ENCODE measurements at places on chromosomes 1 and 21. TPM values are rescaled to one million over a fixed set of nuclear protein-coding genes. Genes with fewer than 3 reads are reported as not detected.

DNA sequence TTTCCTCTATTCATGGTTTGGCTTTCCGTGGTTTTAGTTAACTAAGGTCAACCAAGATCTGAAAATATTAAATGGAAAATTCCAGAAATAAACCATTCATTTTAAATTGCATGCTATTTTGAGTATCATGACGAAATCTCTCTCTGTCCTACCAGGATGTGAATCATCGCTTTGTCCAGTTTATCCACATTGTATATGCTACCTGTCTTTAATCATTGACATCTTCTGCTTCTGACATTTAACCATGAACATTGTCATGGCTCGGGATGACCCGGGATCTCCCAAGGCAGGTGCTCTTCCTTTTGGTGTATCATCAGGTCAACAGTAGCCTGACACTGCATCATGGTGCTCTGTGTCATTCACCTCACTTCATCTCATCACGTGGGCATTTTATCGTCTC lies 125.5 kb upstream of the HNRNPU start:
- no peaks in the 10 kb centered on the region for H3K4me1 ChIP-seq
- H3K36me3 ChIP-seq: no peaks in the 10 kb centered on the region
- no peak overlapping the region for H3K4me3 ChIP-seq
- H3K27me3 ChIP-seq: no peaks in the 10 kb centered on the region
- DNase-seq: no peak
- H3K27ac ChIP-seq: no peak overlapping the region

DNA sequence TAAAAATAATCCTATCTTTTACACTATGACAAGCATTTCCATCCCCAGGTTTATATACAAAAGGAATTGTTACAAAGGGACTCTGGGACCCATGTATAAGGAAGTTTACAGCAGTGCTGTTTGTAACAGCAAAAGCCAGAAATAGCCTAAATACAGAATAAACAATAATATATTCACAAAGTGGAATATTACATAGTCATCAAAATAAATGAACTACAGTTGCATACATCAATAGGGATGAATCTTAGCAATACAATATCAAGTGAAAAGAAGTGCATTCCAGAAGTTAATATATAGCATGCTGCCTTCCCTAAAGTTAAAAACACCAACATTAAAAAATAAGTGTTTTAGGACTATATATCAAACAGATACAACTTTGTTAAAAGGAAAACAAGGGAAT lies 77.3 kb downstream of the EDEM3 start:
- no peaks in the 10 kb centered on the region for H3K27me3 ChIP-seq
- no peak overlapping the region for H3K4me3 ChIP-seq
- DNase-seq: no peak
- H3K27ac ChIP-seq: no peak overlapping the region
- H3K36me3 ChIP-seq: no peaks in the 10 kb centered on the region
- H3K4me1 ChIP-seq: no peaks in the 10 kb centered on the region

GRCh38 chr1:205255941-205256780 lies 28.4 kb downstream of the TMCC2 start:
- H3K4me1 ChIP-seq: peaks cover 32% of the 10 kb centered on the region
- H3K4me3 ChIP-seq: no peak overlapping the region
- peak; percentile 88 for DNase-seq
- H3K27me3 ChIP-seq: no peaks in the 10 kb centered on the region
- no peaks in the 10 kb centered on the region for H3K36me3 ChIP-seq
- no peak overlapping the region for H3K27ac ChIP-seq

GRCh38 chr1:116284819-116285390 lies 88.1 kb upstream of the ATP1A1 start:
- no peak overlapping the region for H3K4me3 ChIP-seq
- no peaks in the 10 kb centered on the region for H3K4me1 ChIP-seq
- H3K27ac ChIP-seq: no peak overlapping the region
- no peaks in the 10 kb centered on the region for H3K36me3 ChIP-seq
- H3K27me3 ChIP-seq: no peaks in the 10 kb centered on the region

- peaks cover 77% of the 10 kb centered on the region for H3K4me1 ChIP-seq
- peak overlapping the region; percentile 82 for H3K27ac ChIP-seq
- no peak for DNase-seq
- H3K27me3 ChIP-seq: no peaks in the 10 kb centered on the region
Observed at GRCh38 chr1:35447278-35447677, 109.9 kb downstream of the KIAA0319L start.

DNA sequence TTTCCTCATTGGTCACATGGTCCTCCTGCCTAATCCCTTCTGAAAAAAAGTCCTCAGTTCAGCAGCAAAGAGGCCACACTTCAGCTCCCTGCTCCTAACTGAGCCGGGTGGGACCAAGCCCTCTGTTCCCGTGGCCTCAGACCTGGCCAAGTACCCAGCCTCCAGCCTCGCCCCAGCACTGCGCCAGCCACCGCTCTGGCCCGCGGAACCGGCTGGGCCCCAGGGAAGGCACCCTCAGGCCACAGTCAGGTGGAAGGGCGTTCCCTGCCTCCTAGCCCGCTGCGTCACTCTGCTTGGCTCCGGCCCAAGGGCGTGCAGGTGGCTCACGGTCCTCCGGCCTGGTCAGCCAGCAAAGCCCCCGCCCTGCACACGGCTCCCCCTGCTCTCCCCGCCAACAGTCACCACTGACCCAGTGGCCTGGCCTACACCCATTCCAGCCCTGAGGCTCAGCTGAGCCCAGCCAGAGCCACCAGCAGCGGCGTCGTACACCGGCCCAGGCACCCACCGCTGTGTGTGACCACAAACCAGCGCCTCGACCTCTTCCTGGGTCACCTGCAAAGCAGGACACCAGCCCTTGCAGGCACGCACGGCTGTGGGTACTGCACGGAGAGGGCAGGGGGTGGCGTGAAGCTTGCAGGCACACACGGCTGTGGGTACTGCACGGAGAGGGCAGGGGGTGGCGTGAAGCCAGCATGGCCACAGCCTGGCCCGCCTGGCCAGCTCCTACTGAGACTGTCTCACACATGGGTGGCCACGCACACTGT lies 19.4 kb downstream of the NADK start:
- H3K36me3 ChIP-seq: peaks cover 98% of the 10 kb centered on the region
- H3K27me3 ChIP-seq: no peaks in the 10 kb centered on the region
- no peak for DNase-seq
- no peak overlapping the region for H3K4me3 ChIP-seq

DNA sequence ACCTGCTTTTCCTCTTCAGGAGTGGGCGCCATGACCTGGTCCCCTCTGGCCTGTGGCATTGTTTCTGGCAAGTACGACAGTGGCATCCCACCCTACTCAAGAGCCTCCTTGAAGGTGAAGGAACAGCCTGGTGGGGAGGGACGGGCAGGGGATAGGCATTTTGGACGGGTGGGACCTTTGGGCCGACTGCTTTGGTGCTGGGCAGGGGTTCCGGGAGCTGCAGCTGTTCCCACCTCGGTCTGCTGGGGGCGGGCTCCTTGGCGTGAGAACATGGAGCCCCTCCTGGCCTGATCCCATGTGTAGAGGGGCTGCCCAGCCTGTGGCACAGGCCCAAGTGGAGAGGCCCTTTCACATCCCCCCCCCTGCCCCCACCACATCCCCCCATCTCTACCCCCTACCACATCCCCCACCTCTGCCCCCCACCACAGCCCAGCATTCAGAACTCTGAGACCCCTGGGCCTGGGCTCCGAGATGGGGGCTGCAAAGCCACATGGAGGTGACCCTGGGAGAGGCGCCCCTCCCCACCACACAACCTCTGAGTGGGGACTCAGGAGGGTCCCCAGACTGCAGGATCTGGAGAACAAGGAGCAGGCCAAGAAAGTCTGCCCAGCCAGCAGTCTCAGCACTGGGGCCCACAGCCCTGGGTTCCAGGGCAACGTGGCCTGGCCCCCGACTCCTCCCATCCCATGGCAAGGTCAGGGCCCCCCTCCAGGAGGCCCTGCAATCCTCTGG lies 50.0 kb downstream of the KCNAB2 start:
- no peak for DNase-seq
- H3K36me3 ChIP-seq: peaks cover 86% of the 10 kb centered on the region
- H3K4me3 ChIP-seq: no peak overlapping the region
- no peak overlapping the region for H3K27ac ChIP-seq

- peak overlapping the region; percentile 18 for H3K4me3 ChIP-seq
- H3K36me3 ChIP-seq: no peaks in the 10 kb centered on the region
- peaks cover 33% of the 10 kb centered on the region for H3K4me1 ChIP-seq
- peak; percentile 98 for DNase-seq
Observed at GRCh38 chr1:153566414-153567371, 1.0 kb upstream of the S100A2 start.

- H3K4me1 ChIP-seq: no peaks in the 10 kb centered on the region
- H3K27me3 ChIP-seq: no peaks in the 10 kb centered on the region
- no peaks in the 10 kb centered on the region for H3K36me3 ChIP-seq
- H3K27ac ChIP-seq: no peak overlapping the region
- DNase-seq: no peak
Observed at GRCh38 chr1:81690676-81691453, 109.9 kb upstream of the ADGRL2 start.

- H3K27me3 ChIP-seq: no peaks in the 10 kb centered on the region
- no peak overlapping the region for H3K4me3 ChIP-seq
- peak; percentile 63 for DNase-seq
Observed at GRCh38 chr1:2134621-2135307, 59.8 kb downstream of the FAAP20 start.

DNA sequence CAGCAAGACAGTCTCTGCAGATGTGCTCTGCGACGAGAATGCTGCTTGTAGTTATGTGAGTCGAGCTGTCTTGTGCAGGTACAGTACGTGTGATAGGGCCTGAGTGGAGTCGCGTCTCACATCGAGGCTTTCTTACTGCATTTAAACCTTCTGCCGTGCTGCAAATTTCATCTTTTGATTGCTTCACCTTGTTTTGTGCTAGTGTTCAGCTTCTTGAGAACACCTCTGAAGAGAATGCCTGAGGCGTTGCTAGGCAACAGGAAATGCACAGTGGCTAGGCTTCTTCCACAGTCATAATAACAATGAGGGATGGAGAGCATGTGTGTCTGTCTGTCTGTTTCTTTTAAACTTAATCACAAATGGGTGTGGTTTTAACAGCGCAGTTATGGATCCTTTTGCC lies 52.9 kb downstream of the MRPS6 start:
- H3K27ac ChIP-seq: no peak overlapping the region
- no peaks in the 10 kb centered on the region for H3K27me3 ChIP-seq
- H3K36me3 ChIP-seq: peaks cover 27% of the 10 kb centered on the region
- H3K4me3 ChIP-seq: no peak overlapping the region
- no peak for DNase-seq

- no peak overlapping the region for H3K27ac ChIP-seq
- no peaks in the 10 kb centered on the region for H3K27me3 ChIP-seq
- no peak overlapping the region for H3K4me3 ChIP-seq
- peaks cover 5% of the 10 kb centered on the region for H3K4me1 ChIP-seq
- DNase-seq: peak; percentile 54
- H3K36me3 ChIP-seq: no peaks in the 10 kb centered on the region
Observed at GRCh38 chr1:91683598-91683951, 182.9 kb downstream of the CDC7 start.

GRCh38 chr1:63615768-63616420 lies 22.7 kb downstream of the PGM1 start:
- no peaks in the 10 kb centered on the region for H3K27me3 ChIP-seq
- H3K4me1 ChIP-seq: peaks cover 5% of the 10 kb centered on the region
- H3K4me3 ChIP-seq: no peak overlapping the region
- DNase-seq: peak; percentile 83

Gene SMIM1
- 6.5 TPM for total RNA-seq

Gene TPTE
- not detected for total RNA-seq

Gene PCNX2
- total RNA-seq: 9.9 TPM

Gene CR1L
- 0.70 TPM for total RNA-seq

Gene SEC16B
- total RNA-seq: 1.8 TPM

Gene PTPN7
- 2.7 TPM for total RNA-seq

Gene DYNLT5
- 0.73 TPM for total RNA-seq

Gene RAB13
- total RNA-seq: 124 TPM

All from left lung (tissue), 14 donors.